ENCODE measurements at places on chromosomes 2 and 18. TPM values are rescaled to one million over a fixed set of nuclear protein-coding genes. Genes with fewer than 3 reads are reported as not detected.

DNA sequence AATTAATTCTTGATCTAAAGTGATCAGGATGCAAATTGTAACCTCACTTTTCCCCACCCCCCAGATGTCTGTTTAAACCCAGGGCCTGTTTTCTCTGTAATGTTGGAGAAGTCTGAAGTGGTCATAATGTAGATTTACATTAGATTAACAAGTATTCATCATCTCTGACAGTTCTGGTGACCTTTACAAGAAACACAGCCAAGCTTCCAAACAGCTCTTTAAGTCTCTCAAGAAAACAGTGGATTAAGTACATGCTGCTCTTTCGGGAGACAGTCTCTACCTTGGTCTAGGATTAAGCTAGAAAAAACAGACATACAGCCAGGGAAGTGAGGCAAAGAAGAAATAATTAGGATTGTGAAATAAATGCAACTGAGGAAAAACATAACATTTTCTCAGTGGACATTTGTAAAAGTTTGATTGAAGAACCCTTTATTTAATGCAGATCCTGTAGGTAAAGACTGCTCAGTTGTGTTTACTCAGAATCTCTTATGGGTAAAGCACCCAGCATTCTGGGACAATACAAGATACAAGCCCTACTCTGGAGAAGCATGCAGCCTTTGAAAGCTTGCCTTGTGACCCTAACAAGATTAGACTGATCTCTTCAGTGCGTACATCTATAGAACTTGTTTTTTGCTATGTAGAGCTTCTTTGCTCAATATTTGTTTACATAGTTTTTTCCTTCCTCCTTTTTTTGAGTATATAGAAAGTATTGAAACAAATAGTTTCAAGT is 203.9 kb downstream of the PHLPP1 start:
- no peak for DNase-seq

GRCh38 chr2:236980961-236981360 is 104.7 kb upstream of the COPS8 start:
- no peak for DNase-seq

SNTG2 gene
- polyA plus RNA-seq: 2.3 TPM

DNA sequence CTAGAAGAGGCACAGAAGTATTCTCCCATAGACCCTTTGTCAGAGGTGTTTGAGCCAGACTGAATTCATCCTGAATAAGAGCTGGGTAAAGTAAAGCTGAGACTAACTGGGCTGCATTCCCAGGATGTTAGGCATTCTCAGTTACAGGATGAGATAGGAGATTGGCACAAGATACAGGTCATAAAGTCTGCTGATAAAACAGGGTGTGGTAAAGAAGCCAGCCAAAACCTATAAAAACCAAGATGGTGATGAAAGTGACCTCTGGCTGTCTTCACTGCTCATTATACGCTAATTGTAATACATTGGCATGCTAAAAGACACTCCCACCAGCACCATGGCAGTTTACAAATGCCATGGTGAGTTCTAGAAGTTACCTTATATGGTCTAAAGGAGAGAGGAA is 364.9 kb upstream of the TMEFF2 start:
- DNase-seq: no peak

DNA sequence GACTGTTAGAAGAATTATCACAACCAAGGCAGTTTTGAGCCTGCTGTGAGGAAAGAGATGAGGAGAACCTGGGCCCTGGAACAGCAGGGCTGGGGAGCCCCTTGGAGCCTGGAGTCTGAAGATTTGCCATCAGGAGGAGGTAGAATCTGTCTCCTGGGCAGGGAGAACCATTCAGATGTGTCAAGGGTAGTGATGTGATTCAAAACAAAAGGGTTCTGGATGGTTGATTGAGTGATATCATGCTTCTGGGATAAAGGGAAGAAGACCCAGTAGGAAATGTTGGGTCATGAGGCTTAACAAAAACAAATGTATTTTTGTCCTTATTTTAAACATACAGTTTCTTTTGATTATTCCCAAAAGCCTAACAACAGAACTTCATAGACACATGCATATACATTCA is 28.6 kb downstream of the RNF144A start:
- no peak for DNase-seq

DNA sequence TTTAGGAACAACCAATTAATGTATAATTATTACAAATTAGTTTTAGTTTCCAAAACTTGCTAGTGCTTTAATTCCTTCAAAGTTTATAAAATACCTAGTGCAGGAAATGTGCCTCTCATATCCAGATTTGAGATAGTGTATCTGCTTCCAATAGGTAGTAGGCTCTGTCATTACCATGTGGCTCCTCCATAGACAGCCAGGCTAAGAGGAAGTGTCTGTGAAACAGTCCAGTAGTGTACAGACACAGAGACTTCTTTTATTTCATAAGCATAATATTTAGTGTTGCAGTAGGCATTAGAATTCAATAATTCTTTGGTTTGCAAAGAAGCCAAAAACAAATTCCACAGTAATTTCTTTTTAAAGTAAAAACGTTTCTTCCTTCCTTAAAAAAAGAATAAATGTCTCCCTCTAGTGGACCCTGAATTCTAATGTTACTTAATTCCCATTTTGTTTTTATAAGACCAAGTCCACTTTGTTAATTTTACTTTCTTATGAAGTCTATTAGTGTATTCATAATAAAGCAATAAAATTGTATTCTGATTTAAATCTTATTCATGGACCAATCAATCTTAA is 101.2 kb downstream of the NEB start:
- DNase-seq: no peak

- no peak for DNase-seq
Measured at GRCh38 chr18:23283916-23284430, 148.7 kb downstream of the CABLES1 start.

DNA sequence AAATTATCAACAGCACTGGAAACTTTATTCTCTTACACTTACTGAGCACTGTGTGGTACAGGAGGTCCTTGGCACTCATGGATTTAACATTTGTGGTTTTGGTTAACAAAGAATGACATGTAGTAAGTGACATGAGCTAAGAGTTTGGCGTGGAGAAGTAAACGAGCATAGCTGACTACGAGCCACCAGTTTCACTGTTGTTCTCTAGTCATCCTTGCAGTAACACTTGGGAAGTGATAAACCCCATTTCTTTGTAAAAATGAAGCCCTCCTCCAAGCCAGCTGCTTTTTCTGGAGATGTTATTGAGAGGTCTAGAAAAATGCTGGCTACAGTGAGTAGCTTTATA is 32.7 kb downstream of the QPCT start:
- no peak for DNase-seq

DNA sequence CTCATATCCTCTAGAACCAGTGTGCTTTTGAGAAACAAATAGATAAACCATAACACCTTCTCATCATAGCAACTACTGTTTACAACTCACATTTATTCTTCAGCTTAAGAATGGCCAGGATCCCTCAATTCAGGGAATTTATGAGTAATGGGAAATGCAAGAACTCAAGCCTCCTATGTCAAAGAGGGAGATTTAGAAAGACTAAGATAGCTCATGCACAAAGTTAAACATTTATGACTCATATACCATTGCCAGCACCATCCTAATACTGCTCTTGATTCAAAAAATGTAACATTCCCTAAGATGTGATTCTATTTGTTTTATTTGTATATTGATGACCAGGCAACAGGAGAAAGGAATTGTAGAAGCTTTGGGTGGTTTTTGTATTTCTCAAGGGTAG is 172.8 kb downstream of the CYP26B1 start:
- no peak for DNase-seq

COL5A2 gene
- polyA plus RNA-seq: 163 TPM

DNA sequence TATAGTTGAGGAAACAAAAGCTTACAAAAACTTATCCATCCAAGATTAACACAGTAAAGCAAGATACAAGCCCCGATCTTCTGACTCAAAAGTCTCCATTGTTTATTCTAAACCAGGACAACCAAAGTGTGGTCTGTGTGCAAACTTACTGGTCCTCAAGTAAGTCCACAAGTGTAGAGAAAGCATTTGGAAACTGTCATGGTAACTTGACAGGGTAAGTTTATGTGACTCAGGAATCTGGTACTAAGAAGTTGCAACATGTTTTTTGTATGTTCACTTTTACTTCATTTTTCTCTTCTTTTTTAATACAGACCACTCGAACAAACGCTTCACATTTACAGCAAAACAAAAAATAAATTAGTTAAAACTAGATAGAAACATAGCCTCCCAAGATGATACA is 9.4 kb downstream of the MBD2 start:
- DNase-seq: no peak

DNA sequence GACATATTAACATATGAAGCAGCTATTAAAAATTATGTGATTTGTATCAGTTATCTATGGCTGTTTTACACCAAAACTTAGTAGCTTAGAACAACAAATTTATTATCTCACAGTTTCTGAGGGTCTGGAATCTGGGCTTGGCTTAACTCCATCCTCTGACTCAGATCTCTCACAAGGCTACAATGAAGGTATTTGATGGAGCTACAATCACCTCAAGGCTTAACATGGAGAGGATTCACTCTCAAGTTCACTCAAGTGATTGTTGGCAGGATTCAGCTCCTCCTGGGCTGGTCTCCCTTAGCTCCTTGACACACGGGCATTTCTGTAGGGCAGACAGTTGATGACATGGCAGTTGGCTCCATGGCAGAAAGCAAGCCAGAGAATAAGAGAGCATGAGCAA is 133.0 kb upstream of the SLC14A2 start:
- no peak for DNase-seq

All from right renal pelvis (tissue), 4 donors.